ENCODE measurements at places on chromosomes 6 and 20.

DNA sequence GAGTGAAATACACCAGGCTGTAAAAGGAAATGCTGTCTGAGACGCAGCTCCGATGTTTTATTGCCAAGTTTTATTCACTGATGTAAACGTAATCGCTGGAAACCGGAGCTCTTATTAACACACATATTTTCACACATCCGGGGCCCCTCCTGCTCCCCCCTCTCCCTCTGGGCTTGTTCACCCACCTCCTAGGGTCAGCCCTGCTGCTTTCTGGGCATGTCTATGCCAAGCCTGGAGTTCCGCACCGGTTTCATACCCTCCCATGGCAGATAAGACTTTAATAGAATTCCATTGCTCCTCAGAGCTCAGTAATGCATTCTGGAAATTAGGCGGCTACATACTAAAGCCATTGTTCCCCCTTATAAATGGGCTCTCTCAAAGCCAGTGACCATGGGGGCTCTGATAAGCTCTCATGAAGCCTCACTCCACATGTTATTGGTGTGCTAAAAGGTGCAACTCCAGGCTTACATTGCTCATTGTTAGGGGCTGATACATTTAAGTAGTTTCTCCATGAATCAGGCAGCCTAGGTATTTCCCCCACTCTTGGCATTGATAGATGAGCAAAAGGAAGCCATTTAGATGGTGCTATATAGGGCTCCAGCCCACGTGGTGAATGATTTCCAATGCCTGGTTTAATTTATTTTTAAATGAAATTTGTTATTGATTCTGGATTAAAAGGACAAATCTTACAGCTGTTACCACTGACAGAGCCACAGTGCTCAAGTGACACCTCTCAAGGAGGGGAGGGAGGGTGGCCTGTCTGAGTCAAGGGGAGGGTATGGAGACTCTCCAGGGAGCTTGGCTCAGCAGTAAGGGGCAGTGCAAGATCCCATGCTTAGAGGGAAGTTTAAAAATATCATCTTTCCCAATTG is 4.5 kb upstream of the VSTM2L start:
- peak; percentile 50 for DNase-seq

DNA sequence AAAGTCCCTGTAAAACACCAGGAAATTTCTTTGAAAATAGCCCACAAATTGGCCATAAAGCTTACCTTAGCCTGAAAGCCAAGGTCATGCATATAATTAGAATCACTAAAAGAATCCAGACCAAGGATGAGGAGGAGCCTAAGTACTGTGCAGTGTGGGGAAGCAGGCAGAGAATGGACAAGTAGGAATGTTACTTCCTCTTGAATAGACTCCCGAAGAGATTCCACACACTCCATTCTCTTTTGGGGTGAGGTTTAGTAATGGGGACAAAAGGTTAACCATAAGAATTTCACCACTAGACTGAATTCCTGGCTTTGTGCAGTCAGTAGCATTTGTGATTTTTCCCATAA is 27.5 kb upstream of the MARCKS start:
- peak; percentile 93 for DNase-seq

DNA sequence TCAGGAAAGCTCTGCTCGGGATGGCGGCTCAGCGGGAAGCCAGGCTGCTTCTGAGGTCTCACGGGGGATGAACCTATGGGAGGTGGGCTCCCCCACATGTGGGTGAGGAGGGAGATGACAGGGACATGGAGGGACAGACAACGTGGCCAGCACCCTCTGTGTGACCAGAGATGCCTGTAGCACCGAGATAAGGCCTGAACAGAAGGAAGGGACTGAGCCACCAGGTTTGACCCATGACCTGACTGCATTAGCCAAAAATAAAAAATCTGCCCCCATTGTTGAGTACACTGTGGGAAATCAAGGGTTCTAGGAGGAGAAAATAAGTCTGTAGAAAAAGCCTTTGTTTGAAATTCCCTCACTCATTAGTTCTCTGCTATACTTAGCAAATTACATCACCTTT is 105.7 kb downstream of the RNASET2 start:
- no peak for DNase-seq

DNA sequence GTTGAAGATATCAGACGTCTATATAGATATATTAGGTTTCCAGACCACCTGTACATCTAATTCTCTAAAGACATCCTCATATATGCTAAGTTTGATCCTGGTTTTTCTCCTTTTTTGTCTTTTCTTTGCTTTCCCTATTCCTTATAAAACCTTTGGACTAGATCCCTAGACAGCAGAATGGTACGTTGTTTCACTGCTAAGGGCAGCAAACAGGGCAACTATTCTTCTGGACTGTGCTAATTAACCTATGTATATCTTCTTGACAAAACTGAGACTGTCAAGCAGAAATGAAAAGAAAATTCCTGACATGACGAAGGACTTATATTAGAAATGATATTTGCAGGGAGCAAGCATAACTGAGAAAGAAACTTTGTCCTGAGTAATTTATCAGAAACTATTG is 19.1 kb downstream of the ME1 start:
- DNase-seq, result no peak

DNA sequence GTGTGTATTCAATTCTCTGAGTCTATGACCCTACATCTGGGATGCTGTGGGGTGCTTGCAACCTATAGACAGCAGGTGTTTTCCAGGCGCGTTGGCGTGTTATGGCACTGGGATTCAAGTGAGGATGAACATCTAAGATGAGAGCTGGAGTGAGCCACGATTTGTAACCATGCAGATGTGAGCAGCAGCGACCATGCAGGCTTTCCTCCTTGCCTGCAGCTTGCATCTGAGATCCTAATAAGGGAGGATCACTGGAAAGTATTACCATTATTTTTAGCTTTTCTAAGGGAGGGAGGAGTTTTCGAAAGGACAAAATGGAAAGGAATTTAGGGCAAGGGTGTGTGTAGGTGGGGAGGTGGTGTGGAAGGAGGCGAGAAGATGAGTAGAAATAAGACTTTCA is 216.7 kb downstream of the ATXN1 start:
- no peak for DNase-seq

- DNase-seq, result no peak
These were observed 28.6 kb upstream of the TGM2 start for GRCh38 chr20:38193586-38194105.

DNA sequence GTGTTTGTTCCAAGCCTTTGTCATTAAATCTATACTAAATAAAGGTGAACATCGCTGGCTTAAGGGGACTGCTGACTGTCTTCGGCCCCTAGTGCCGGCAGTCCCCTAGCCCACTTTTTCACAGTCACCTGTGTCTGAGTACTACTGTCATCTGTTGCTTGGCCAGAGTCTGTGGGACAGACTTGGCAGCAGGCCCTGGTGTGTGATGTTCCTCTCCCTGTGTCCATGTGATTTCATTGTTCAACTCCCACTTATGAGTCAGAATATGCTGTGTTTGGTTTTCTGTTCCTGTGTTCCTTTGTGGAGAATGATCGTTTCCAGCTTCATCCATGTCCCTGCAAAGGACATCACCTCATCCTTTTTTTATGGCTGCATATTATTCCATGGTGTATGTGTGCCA is 133.4 kb downstream of the HAO1 start:
- no peak for DNase-seq

GRCh38 chr6:684831-685636 is 7.9 kb downstream of the EXOC2 start:
- peak; percentile 71 for DNase-seq

- peak; percentile 62 for DNase-seq
These were observed 1.9 kb downstream of the MAPK14 start for GRCh38 chr6:36029464-36029863.

DNA sequence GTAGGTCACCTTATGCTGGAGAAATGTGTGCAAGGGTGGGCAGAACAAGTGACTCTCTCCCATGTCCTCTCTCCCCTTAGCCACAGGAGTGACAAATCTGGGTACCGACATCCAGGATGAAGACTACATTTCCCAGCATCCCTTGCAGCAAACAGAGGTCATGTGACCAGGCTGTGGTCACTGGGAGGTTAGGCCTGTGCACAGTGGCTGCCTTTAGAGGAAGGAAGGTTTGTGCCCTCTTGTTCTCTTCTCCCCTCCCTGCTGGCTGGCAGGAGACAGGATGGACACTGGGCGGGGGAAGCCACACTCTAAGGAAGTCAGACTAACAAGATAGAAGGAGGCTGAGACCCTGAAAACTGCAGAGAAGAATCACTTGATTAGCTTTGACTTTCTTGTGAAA is 360.2 kb downstream of the PREX1 start:
- no peak for DNase-seq

- peak; percentile 60 for DNase-seq
These were observed 166.6 kb downstream of the SASH1 start for GRCh38 chr6:148509119-148509799.

All from fibroblast of upper back skin (primary cell).